Thoracic aorta endothelial cell (primary cell): ENCODE measurements at places on chromosomes 5 and 9. TPM values are rescaled to one million over a fixed set of nuclear protein-coding genes. Genes with fewer than 3 reads are reported as not detected.

Gene SMIM3
- total RNA-seq = 1.0 and 1.7 TPM in 2 replicates

Gene PCDHB15
- 0.14 and 0.66 TPM in 2 replicates for total RNA-seq

Gene CNTLN
- 20.7 and 22.0 TPM in 2 replicates for total RNA-seq

Gene GALNT12
- 1.4 and 1.5 TPM in 2 replicates for total RNA-seq

Gene UBE2QL1
- 0.07 TPM in 1 of 2 replicates, not detected in the other for total RNA-seq

Gene PCDHA12
- under 0.01 TPM in 1 of 2 replicates, not detected in the other for total RNA-seq

Gene PCDHB12
- total RNA-seq = 0.07 and 0.27 TPM in 2 replicates

Gene SPINK13
- total RNA-seq = not detected in 2 replicates
